ENCODE measurements at places on chromosomes 3 and 15. TPM values are rescaled to one million over a fixed set of nuclear protein-coding genes. Genes with fewer than 3 reads are reported as not detected.

DNA sequence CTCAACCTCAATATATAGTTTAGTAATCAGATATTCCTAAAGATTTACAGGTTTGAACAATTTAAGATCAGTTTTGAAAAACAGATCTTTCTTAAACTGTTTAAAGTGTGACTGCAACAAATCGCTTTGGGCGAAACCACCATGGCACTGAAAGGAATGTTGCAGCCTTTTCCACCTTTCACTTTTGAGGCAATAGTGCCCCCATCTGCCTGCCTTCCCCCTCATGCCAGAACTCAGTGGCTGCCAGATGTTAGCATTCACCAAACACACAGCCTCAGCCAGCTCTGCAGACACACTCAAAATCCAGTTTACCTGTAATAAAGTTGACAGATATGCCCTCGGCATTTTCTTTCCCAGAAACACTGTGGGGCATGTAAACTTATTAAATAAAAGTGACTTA, 3.3 kb downstream of the LYSMD4 start:
- H3K4me3 ChIP-seq: no peak overlapping the region
- H3K27ac ChIP-seq: no peak overlapping the region

Gene C3orf20
- 0.05 TPM for total RNA-seq

Gene CTXN2
- not detected for total RNA-seq

DNA sequence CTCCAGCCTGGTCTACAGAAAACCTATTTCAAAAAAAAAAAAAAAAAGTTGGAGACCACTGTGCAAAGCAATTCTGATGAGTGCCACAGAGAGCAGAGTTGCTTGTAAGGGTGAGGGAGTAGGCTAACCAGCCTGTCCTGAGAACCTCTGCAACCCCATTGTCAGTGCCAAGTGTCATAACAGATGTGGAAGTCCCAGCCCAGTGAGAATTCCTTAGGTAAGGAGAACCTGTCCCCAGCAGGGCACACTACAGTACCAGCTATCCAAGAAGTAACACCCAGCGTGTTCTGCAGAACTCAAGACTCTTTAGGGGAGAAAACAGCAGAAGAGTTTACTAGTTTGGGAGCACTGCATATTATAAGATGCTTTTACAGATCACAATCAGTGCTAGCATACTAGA, 156.3 kb downstream of the LIPC start:
- H3K4me3 ChIP-seq: no peak overlapping the region
- no peak for DNase-seq
- H3K27me3 ChIP-seq: no peaks in the 10 kb centered on the region

Gene RLBP1
- total RNA-seq: not detected

Gene DUOXA2
- not detected for total RNA-seq

Gene THRB
- 23.9 TPM for total RNA-seq

Gene ECE2
- not detected for total RNA-seq
